Nucleus accumbens (tissue), 56 donors: ENCODE measurements at places on chromosomes 13 and 19.

DNA sequence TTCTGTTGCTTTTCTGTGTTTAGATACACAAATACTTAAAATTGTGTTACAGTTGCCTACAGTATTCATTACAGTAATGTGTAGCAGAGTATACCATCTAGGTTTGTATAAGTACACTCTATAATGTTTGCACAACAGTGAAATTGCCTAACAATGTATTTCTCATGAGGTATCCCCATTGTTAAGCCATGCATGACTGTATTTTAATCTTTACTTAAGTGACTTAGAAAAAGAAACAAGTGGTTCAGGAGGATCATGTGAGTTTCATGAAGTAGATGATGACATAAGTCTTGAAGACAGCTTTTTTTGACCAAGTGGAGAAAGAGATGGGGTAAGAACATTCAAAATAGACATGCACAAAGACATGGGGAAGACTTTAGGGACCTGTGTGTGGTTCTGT, 8.4 kb upstream of the KCTD4 start:
- DNase-seq, result no peak

- no peak for DNase-seq
Measured at GRCh38 chr19:518598-519231, 11.4 kb downstream of the TPGS1 start.

- peak; percentile 64 for DNase-seq
Measured at GRCh38 chr19:38224014-38224862, at the start of gene DPF1. Gene DPF1, minus strand, starts transcription at chr19:38224222. Its CDS starts 80 bp downstream, at chr19:38224142.

DNA sequence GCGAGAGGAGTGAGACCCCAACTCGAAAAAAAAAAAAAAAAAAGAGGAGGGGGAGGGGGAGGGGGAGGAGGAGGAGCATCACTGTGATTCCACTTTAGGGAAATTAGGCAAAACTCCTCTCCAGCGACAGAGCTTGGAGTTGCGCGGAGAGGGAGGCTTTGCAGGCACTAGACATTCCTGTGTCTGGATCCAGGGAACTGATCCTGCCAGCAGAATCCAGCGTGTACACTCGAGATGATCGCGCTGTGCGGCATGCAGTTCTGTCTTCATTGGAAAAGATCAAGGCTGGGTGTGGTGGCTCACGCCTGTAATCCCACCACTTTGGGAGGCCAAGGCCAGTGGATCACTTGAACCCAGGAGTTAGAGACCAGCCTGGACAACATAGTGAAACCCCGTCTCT, 29.6 kb upstream of the KLF2 start:
- DNase-seq, result no peak

DNA sequence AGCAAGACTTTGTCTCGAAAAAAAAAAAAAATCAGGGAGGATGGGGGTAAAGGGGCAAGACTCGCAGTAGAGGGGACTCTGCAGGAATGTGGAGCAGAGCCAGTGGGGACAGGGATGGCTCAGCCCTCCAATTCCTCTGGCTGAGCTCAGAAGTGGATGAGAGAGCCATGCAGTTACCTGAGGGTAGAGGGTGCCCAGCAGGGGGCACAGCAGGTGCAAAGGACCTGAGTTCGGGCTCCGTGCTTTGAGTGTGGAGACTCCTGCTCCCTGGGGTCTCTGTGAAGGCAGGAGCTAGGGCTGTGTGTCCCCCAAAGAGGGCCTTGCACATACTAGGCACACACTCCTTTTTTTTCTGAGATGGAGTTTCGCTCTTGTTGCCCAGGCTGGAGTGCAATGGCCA, 7.7 kb downstream of the DOCK6 start:
- DNase-seq, result no peak

GRCh38 chr13:42395086-42395821, 123.3 kb downstream of the AKAP11 start:
- DNase-seq, result no peak

- peak; percentile 52 for DNase-seq
Measured at GRCh38 chr13:42969565-42970172, 22.4 kb downstream of the EPSTI1 start.
